NCI-H1930 (cell line): ENCODE measurements at places on chromosomes 4 and X.

GRCh38 chr4:14841801-14842768 lies 160.2 kb upstream of the CPEB2 start:
- DNase-seq, result no peak

DNA sequence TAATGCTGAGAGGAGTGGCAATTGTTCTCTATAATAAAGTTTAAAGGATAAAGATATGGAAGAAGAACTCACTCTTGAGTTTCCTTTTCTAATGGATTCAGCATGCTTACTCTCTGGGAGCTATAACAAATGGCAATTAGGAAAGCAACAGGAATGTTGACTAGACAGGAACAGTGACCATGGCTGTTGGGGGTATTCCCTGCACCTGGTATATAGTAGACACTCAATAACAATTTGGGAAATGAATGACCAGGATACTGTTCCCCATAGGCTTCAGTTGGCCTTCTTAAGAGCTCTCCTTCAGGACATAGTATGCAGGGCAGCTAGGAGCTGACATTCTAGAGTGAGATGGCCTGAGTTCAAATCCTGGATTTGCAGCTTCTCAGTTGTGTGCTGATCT lies 1.8 kb downstream of the LIMCH1 start:
- no peak for DNase-seq

DNA sequence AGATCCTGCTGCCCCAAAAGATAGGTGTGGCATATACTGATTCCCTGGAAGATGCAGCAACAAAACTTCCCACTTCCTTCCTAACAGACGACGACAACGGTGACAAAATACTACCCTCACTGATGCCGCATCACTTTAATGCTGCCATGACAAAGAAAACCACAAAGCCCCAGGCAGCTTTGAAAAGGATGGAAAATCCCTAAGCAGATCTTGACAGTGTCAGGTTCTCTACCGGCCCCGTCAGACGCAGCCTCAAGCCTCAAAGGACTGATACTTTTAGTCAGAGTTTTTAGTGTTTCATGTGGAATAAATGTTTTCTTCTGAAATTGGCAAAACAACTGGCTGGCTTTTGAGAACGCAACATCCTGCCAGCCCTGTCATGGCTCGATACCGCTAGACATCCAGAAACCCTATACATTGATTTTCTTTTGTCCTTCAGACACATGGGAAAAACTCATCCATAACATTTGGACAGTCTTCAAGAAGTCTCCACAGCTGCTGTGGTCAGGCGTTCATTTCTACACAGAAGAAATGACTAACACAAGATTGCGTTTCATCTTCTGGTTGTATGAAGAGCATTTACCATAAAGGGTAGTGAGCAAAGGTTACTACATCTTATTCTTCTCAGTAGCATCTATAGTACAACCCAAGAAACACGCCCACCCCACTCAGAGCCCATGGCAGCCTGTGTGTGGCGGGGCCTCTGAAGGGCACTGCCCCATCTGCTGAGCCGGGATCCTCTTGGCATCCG lies 60.1 kb downstream of the GATB start:
- no peak for DNase-seq

DNA sequence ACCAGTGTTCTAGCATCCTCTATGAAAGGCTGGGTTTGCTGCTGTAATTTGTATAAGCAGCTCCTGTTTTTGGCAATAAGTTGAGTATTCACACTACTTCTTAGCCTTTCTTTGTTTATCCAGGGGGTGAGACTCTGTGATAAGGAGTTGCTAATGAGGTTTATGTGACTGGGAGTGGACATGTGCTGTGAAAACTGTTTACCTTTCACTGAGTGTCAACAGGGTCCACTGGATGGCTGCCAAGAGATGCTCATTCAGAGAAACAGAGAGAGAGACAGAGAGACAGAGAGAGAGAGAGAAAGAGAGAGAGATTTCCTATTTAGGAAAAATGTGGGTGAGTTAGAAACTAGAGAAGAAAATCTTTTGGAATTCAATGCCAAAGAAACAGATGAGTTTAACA lies 233.9 kb downstream of the CHIC2 start:
- DNase-seq, result no peak

DNA sequence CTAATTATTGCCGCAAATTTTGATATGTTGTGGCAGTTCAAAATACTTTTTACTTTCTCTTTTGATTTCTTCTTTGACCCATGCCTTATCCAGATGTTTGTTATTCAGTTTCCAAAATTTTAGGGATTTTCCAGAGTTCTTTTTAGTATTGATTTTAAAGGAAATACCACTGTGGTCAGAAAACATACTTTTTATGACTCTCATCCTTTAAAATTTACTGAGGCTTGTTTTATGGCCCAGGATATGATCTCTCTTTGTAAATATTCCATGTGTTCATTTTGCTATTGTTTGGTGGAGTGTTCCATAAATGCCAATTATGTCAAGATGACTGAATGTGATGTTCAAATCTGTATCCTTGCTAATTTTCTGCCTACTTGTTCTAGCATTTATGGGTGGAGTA lies 272.3 kb upstream of the DIPK2B start:
- DNase-seq, result no peak

DNA sequence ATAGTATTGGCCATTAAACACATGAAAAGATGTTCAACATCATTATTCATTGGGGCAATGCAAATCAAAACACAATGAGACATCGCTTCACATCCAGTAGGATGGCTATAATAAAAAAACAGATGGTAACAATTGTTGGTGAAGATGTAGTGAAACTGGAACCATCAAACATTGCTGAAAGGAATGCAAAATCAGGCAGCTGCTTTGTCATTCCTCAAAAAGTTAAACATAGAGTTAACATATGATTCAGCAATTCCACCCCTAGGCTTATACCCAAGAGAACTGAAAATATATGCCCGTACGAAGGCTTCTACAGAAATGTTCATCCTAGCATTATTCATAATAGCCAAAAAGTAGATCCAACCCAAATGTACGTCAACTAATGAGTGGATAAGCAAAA lies 144.0 kb upstream of the NAP1L5 start:
- no peak for DNase-seq

- no peak for DNase-seq
Observed at GRCh38 chr4:162684998-162685397, 481.7 kb downstream of the NAF1 start.

DNA sequence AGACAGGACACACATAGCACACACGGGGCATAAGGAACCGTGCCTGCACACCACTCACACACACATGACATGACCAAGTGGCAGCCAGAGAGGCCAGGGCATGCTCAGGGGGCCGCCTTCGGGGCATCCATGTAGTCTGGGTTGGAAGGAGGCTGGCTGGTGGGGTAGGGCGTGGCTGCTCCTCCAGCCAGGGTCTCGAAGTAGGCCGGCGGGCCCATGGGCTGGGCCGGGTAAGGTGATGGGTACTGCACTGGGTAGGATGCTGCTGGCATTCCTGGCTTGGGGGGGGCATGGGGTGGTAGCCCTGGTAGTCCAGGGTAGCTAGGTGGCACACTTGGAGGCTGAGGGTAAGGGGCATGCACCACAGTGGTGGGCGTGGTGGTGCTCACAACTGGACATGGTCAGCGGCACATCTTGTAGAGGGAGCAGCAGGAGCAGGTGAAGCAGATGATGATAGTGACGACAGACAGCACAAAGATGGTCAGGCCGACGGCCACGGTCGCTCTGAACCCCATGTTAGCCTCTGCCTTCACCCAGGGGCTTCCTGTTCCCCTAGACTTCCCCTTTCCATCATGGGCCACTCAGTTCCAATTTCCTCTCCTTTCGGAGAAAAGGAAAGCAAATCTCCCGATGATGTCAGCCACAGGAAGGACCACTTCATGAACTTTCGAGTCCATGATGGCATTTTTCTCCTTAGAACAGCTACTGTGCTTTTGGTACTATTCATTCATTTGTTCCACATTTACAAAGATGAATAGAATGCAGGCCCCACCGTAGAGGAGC lies 10.9 kb upstream of the DDX3X start:
- no peak for DNase-seq

GRCh38 chr4:182678590-182678989 lies 238.6 kb downstream of the DCTD start:
- no peak for DNase-seq

- no peak for DNase-seq
Observed at GRCh38 chr4:140675599-140676231, 80.5 kb downstream of the TBC1D9 start.

GRCh38 chrX:118983513-118983912 lies 9.1 kb downstream of the LONRF3 start:
- DNase-seq, result no peak

GRCh38 chr4:30256116-30256832 lies 463.9 kb upstream of the PCDH7 start:
- no peak for DNase-seq

DNA sequence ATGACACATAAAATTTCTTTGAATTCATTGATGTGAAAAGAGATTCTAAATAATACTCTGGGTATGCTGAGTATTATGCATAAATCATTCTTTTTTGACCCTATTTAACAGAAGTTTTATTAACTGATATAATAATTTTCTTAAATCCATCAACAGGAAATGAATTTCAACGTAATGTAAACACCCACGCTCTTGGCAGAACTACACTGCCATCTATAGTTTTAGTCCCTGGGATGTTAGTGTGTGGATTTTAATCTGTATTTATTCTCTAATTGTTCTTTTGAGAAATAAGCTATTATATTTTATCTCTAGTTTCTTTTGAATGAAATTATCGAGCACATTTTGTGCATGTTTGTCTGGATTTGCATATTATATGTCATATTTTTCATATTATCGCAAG lies 666.8 kb upstream of the NDST4 start:
- no peak for DNase-seq

- DNase-seq, result no peak
Observed at GRCh38 chrX:42954880-42955279, 176.9 kb upstream of the PPP1R2C start.

DNA sequence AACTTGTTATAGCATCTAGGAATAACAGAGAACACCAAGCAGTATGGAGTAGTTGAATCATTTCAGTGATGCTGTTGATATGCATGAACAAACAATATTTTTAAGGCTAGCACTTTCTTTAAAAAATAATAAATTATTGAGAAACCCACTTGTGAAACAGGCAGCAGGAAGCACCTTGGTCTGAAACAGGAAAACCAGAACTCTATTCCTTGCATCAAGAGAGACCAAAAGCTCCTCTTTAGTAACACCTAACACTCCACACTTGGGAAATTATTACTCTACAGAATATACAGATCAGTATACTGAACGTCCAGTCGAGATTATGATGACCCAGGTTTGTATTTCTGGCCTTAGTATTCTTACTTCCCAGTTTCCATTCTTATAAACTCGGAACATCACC lies 129.0 kb downstream of the ARAP2 start:
- no peak for DNase-seq
